ENCODE measurements at places on chromosomes 12 and 14. TPM values are rescaled to one million over a fixed set of nuclear protein-coding genes. Genes with fewer than 3 reads are reported as not detected.

ZC2HC1C gene
- 13.8 TPM for total RNA-seq

SYNDIG1L gene
- total RNA-seq: 0.52 TPM

MGAT2 gene
- 18.9 TPM for total RNA-seq

CLEC9A gene
- not detected for total RNA-seq

SLC25A47 gene
- total RNA-seq: not detected

CLEC6A gene
- not detected for total RNA-seq

IL26 gene
- total RNA-seq: not detected

P3H3 gene
- total RNA-seq: 0.45 TPM

GRCh38 chr12:63420206-63420644 is 248.1 kb downstream of the DPY19L2 start:
- peak; percentile 23 for DNase-seq
- no peaks in the 10 kb centered on the region for H3K4me1 ChIP-seq
- no peaks in the 10 kb centered on the region for H3K27me3 ChIP-seq
- no peak overlapping the region for H3K4me3 ChIP-seq

DNA sequence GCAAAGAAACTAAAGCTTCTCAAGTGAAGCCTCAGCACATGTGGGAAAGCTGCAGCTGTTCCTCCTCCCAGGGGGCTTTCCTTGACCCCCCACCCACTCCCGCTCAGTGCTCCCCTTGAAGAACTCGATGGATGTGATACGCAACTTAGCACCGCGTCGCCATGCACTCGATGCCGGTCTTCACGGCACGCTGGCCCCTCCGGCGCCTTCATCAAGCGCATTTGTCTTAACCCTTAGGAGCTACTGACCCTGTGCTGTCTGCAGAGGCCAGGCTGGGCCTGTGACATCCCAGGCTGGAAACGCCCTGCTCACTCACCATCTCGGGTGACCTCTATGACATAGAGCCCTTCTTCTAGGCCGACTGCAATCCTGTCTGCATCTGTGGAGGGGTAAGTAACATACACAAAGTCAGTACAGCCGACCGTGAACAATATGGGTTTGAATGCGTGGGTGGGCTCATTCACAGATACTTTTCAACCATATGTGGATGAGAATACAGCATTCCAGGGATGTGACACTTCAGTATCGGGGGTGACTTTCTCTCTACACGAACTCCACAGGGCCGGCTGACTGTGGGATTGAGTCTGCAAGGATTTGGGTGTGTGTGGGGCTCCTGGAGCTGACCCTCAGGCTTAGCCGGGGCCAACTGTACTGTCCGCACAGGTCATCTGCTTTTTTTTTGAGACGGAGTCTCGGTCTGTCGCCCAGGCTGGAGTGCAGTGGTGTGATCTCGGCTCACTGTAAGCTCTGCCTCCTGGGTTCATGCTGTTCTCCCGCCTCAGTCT is 23.1 kb downstream of the AMN start:
- H3K4me1 ChIP-seq: no peaks in the 10 kb centered on the region
- DNase-seq: no peak
- H3K27ac ChIP-seq: no peak overlapping the region

- H3K4me3 ChIP-seq: no peak overlapping the region
- H3K4me1 ChIP-seq: no peaks in the 10 kb centered on the region
- no peak overlapping the region for H3K27ac ChIP-seq
- H3K27me3 ChIP-seq: peaks cover 24% of the 10 kb centered on the region
- H3K36me3 ChIP-seq: no peaks in the 10 kb centered on the region
These were observed 32.9 kb downstream of the MEG3 start for GRCh38 chr14:100858838-100859220.

DNA sequence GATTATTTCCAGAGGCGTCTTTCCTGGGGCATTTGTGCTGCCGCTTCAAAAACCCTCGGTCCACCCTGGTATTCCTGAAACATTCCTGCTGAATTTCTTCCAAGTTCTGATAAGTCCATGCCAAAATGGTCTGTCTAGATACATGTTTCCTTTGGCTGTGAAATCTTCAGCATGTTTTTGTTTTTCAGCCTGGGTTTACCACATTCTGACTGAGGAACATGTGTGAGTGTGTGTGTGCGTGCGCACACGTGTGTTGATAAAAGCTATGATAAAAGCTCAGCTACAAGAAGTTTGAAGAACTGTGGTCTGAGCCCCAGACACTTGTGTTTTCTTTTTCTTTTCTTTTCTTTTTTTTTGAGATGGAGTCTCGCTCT is 22.4 kb downstream of the ANKRD9 start:
- no peak overlapping the region for H3K4me3 ChIP-seq
- H3K27me3 ChIP-seq: no peaks in the 10 kb centered on the region
- H3K27ac ChIP-seq: no peak overlapping the region
- H3K4me1 ChIP-seq: peaks cover 4% of the 10 kb centered on the region

DNA sequence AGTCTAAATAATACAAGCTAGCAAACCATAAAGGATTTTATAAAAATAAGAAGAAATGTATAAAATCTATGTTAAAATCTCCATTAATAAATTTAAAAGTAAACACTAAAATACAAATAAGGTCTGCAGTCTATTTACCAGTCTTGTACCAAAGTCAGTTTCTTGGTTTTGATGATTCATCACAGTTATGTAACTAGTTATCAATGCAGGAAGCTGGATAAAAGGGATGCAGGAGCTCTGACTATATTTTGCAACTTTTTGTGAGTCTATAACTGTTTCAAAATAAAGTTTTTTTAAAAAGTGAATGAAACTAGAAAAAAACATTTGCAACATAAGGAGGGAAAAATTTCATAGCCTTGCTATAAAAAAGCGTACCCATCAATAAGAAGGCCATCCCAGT is 151.5 kb downstream of the DERA start:
- H3K27me3 ChIP-seq: no peaks in the 10 kb centered on the region
- DNase-seq: no peak
- no peak overlapping the region for H3K4me3 ChIP-seq
- no peak overlapping the region for H3K27ac ChIP-seq

- H3K27ac ChIP-seq: no peak overlapping the region
- DNase-seq: no peak
- no peaks in the 10 kb centered on the region for H3K36me3 ChIP-seq
- H3K27me3 ChIP-seq: no peaks in the 10 kb centered on the region
- no peaks in the 10 kb centered on the region for H3K4me1 ChIP-seq
- no peak overlapping the region for H3K4me3 ChIP-seq
These were observed 142.1 kb downstream of the TTC7B start for GRCh38 chr14:90674043-90674670.

DNA sequence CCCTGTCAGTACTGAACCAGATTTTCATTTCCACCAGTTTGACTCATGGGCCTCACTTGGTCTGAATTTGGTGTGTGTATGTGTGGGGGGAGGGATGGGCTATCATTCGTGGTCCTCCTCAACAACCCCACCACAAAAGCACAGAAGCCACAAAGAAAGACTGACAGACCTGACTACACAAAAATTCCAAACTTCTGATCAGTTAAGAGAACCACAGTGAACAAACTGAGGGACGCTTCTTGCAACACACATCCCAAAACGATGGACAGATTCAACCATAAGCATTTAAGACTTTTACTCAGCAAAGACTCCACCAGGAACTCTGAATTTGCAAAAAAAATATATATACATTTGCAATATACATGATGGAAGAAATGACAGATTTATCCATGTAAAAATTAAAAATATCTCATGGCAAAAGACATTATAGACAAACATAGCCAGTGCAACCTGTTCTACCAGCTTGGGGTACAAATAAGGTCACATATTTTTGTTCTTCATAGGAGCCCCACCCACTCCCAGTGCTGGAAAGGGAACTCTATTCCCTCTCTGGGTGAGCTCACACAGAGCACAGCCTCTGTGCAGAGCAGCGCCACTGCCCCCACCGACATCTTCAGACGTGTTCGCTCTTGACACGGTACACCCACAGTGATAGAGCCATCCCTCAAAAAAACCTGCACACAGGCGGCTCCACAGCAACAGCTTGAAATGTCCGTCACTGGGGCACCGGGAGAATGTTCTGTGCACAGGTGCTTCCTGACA is 49.7 kb downstream of the JAG2 start:
- no peaks in the 10 kb centered on the region for H3K36me3 ChIP-seq
- H3K27me3 ChIP-seq: no peaks in the 10 kb centered on the region
- H3K4me3 ChIP-seq: peak overlapping the region; percentile 18
- peaks cover 38% of the 10 kb centered on the region for H3K4me1 ChIP-seq
- peak; percentile 86 for DNase-seq

DNA sequence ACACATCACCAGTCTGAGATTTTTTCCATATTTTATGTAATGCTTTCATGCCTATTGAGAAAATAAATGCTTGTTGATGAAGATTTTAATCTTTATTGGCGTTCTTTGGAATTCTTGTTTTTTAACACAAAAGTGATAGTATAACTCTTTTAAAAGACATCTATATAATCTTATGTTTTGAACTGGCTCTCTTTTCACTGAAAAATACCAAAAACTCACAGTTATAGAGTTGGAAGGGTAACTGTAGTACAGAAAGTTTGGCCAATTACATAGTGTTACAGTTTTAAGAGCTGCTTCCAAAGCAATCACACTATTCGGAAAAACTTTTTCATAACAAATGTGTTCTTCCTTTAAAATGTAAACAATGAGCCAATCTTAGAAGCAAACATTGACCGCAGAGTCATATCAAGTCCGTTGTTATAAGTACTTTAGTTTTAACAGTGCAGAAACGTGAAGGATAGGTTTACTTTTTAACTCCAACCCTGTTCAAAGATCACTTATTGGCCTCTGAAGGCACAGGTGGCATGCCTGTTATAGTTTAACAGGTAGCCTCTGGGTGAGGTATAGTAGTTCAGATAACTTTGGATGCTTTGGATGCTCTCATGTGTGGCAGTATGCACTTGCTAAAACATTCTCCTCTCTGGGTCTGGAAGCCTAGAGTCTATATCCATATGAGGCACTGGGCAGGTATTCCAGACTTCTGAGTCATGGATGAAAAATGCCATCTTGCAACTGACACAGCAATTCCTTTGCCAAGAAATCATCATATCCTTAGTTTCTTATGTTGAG is 12.1 kb upstream of the NTN4 start:
- H3K36me3 ChIP-seq: no peaks in the 10 kb centered on the region
- peak overlapping the region; percentile 34 for H3K4me3 ChIP-seq
- H3K4me1 ChIP-seq: peaks cover 79% of the 10 kb centered on the region
- peak overlapping the region; percentile 100 for H3K27ac ChIP-seq

- no peak overlapping the region for H3K27ac ChIP-seq
- H3K4me1 ChIP-seq: 0 out of 2 replicates have a peak, but pooled peaks cover 11% of the 10 kb centered on the region
- H3K4me3 ChIP-seq: no peak overlapping the region
- H3K27me3 ChIP-seq: no peaks in the 10 kb centered on the region
These were observed 71.7 kb downstream of the FAR2 start for GRCh38 chr12:29220632-29221336.

GRCh38 chr12:122026706-122027333 is 5.1 kb downstream of the BCL7A start:
- no peaks in the 10 kb centered on the region for H3K4me1 ChIP-seq
- no peaks in the 10 kb centered on the region for H3K27me3 ChIP-seq
- no peaks in the 10 kb centered on the region for H3K36me3 ChIP-seq
- H3K4me3 ChIP-seq: no peak overlapping the region

DNA sequence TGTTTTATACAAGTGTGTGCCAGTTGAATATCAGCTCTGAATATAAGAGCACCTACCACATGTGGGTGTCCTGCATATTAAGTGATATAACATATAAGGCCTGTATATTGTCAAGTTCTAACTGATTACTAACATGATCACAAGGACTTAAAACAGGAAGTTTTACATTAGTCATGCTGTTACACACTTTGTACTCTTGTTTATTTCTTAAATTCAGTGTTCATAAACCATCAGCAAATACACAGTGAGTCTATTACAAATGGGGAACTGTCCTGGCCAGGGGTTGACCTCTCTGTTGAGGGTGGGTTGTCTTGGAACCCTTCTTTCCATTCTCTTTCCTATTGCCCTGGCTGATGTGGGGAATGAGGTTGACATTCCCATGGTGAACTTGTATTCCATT is 19.1 kb downstream of the HELB start:
- H3K27me3 ChIP-seq: no peaks in the 10 kb centered on the region
- no peaks in the 10 kb centered on the region for H3K4me1 ChIP-seq
- DNase-seq: no peak
- no peak overlapping the region for H3K4me3 ChIP-seq
- H3K27ac ChIP-seq: no peak overlapping the region
- H3K36me3 ChIP-seq: no peaks in the 10 kb centered on the region

- H3K4me3 ChIP-seq: no peak overlapping the region
- H3K36me3 ChIP-seq: no peaks in the 10 kb centered on the region
- peaks cover 19% of the 10 kb centered on the region for H3K4me1 ChIP-seq
- no peaks in the 10 kb centered on the region for H3K27me3 ChIP-seq
These were observed 176.1 kb downstream of the SLC25A21 start for GRCh38 chr14:36996133-36996856.

- H3K27ac ChIP-seq: no peak overlapping the region
- no peaks in the 10 kb centered on the region for H3K4me1 ChIP-seq
- no peak for DNase-seq
- H3K4me3 ChIP-seq: no peak overlapping the region
- H3K36me3 ChIP-seq: no peaks in the 10 kb centered on the region
- no peaks in the 10 kb centered on the region for H3K27me3 ChIP-seq
These were observed 171.6 kb downstream of the FBXL14 start for GRCh38 chr12:1422604-1423315.

GRCh38 chr14:37669242-37669641 is 73.8 kb downstream of the TTC6 start:
- H3K27ac ChIP-seq: no peak overlapping the region
- H3K4me1 ChIP-seq: no peaks in the 10 kb centered on the region

DNA sequence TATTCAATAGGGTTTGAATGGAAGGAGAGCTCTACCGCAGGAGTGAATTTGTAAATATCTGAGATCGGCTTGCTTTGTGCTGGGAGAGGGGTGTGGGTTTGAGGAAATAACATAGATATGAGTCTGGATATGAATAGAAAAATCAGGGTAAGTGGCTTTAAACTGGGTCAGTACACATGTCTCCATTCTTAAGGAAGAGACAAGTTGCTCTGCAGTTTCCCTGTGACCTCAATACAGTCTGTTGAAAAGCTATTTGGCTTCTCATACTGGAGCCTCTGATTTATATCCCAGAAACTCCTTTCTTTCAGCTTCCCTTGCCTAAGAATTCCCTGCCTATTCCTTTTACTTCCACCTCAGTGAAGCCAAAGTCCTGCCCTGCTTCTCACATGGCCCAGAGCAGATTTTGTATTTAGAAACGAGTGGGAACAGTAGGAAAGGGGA is 153.5 kb upstream of the ATF7IP start:
- no peak for DNase-seq
- H3K4me3 ChIP-seq: no peak overlapping the region
- H3K27me3 ChIP-seq: no peaks in the 10 kb centered on the region

GRCh38 chr14:62980693-62981092 is 64.6 kb downstream of the KCNH5 start:
- no peaks in the 10 kb centered on the region for H3K27me3 ChIP-seq
- H3K4me3 ChIP-seq: no peak overlapping the region
- no peaks in the 10 kb centered on the region for H3K36me3 ChIP-seq
- no peaks in the 10 kb centered on the region for H3K4me1 ChIP-seq

- DNase-seq: no peak
- no peak overlapping the region for H3K4me3 ChIP-seq
- no peaks in the 10 kb centered on the region for H3K27me3 ChIP-seq
- peaks cover 29% of the 10 kb centered on the region for H3K4me1 ChIP-seq
- no peaks in the 10 kb centered on the region for H3K36me3 ChIP-seq
- no peak overlapping the region for H3K27ac ChIP-seq
These were observed 204.9 kb upstream of the FRMD6 start for GRCh38 chr14:51446771-51447170.
